ENCODE measurements at places on chromosomes 1 and 21.
A peak's percentile ranks its signal among the peaks of the same experiment; 100 is the strongest.

GRCh38 chr1:43659212-43660166, 9.5 kb downstream of the KDM4A start:
- DNase-seq, result no peak

- DNase-seq, result peak; percentile 57
These were observed 74.0 kb upstream of the GPR88 start for GRCh38 chr1:100463791-100464424.

GRCh38 chr1:228361314-228362140, 45.1 kb downstream of the TRIM11 start:
- DNase-seq, result no peak

- no peak for DNase-seq
These were observed 151.8 kb downstream of the TENT5C start for GRCh38 chr1:117757668-117758067.

Data from fibroblast of gingiva (primary cell).